Fibroblast of pulmonary artery (primary cell): ENCODE measurements at places on chromosomes 13 and 19.

DNA sequence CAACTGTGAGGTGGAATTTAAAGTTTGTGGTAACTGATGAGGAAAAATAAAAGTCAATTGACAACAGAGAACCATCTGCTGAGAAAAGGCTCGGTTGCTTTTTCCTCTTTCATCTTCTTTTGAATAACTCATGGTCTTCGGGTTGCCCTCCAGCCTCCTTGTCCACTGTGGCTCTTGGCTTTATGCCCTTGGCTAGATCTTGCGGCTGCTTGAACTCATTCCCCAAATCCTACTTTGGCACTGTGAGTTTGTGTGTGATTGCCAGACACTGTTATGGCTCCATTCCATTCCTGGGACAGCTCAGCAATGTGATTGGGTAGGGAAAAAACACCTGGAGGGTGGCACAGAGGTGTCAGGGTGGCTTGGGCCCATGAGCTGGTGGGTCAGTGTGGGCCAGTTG is 387.4 kb downstream of the DLEU7 start:
- no peak for DNase-seq

- no peak for DNase-seq
These were observed 104.2 kb downstream of the UBL3 start for GRCh38 chr13:29746148-29746677.

DNA sequence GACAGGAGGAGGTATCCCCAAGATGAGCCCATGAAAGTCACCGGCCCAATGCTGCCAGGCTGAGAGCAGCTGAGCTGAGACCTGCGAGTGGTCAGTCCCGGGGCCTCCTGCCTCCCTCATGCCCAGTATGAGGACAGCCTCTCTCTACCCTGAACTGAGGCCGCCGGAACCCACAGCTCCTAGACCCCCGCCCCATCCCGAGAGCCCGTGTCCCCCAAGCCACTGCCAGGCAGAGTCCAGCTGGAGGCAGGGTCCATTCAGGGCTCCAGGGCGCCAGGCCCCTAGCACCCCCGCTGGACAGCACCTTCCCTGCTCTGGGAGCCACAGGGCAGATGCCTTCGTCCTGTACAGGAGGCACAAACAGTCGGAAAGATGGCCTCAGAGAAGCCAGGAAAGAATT is 38.7 kb downstream of the MLLT1 start:
- DNase-seq: no peak

DNA sequence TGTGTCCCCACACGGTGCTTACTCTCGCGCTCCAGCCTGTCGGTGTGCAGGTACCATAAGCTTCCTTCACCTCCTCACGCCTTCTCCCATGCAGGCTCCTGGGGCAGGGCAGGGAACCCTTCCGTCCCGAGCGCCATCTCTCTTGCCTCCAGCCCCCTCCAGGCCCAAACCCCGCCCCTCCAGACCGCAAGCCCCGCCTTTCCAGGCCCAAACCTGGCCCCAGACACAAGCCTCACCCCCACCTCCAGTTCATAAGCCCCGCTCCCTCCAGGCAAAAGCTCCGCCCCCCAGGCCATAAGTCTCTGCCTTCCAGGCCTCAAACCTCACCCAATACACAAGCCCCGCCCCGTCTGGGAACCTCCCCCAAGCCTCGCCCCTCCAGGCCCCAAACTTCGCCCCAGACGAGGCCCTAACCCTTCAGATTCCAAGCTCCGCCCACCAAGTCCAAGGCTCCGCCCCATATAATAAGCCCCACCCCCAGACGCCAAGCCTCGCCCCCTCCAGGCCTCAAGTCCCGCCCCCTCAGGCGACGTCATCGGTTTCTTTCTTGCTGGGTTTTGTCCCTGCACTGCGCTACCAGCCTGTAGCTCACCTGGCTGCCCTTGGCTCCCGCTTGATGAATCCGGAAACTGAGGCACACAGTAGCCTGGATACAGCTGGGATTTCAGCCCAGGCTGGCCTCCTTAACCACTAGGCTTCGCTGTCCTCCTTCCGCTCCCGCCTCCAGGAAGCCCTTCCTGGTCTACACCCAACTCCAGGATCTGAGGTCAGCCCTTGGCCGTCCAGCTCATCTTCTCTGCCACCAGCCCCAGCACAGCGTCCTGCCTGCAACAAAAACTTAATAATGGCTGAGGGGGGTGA is 16.1 kb downstream of the MKNK2 start:
- peak; percentile 52 for DNase-seq

- no peak for DNase-seq
These were observed 8.2 kb upstream of the ERFL start for GRCh38 chr19:41936416-41936850.

DNA sequence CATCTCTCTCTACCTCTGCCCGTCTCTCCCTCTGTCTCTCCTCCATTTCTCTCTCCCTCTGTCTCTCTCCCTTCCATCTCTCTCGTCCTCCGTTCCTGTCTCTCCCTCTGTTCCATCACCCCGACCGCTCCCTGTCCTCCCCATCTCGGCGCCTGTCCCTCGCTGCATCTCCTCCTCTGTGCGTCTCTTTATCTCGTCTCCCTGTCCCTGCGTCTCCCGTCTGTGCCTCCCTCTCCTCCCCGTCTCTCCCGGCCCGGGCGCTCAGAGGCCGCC is 4.6 kb downstream of the GRIN2D start:
- no peak for DNase-seq

GRCh38 chr19:37951816-37952210 is 44.8 kb downstream of the SIPA1L3 start:
- DNase-seq: no peak

DNA sequence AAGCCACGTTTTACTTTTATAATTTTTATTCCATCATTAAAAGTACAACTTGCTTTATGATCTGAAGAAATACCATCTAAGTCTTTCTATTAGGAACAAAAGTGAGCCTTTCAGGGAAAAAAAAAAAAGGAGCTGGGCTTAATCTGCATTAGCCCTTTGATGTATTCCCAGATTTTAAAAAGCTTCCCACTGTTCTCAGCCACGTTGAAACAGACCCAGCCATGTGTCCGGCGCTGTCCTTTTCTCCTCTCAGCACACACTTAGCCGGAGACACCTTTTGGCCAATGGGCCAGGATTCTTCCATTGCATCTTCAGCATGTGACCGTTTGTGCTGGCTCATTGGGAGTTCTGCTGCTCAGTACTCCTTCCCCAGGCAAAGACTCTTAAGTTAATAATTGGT is 105.5 kb downstream of the GGACT start:
- DNase-seq: no peak

- DNase-seq: no peak
These were observed 32.8 kb downstream of the GSX1 start for GRCh38 chr13:27825072-27825471.
